ENCODE measurements at places on chromosomes 16 and 17.
A peak's percentile ranks its signal among the peaks of the same experiment; 100 is the strongest.

GRCh38 chr16:10558746-10559641 lies 21.4 kb downstream of the EMP2 start:
- peak; percentile 62 for DNase-seq

- DNase-seq = peak; percentile 49
These were observed 120.5 kb downstream of the SOCS1 start for GRCh38 chr16:11135464-11135973.

- no peak for DNase-seq
These were observed 37.8 kb downstream of the CACNG1 start for GRCh38 chr17:67082107-67082506.

DNA sequence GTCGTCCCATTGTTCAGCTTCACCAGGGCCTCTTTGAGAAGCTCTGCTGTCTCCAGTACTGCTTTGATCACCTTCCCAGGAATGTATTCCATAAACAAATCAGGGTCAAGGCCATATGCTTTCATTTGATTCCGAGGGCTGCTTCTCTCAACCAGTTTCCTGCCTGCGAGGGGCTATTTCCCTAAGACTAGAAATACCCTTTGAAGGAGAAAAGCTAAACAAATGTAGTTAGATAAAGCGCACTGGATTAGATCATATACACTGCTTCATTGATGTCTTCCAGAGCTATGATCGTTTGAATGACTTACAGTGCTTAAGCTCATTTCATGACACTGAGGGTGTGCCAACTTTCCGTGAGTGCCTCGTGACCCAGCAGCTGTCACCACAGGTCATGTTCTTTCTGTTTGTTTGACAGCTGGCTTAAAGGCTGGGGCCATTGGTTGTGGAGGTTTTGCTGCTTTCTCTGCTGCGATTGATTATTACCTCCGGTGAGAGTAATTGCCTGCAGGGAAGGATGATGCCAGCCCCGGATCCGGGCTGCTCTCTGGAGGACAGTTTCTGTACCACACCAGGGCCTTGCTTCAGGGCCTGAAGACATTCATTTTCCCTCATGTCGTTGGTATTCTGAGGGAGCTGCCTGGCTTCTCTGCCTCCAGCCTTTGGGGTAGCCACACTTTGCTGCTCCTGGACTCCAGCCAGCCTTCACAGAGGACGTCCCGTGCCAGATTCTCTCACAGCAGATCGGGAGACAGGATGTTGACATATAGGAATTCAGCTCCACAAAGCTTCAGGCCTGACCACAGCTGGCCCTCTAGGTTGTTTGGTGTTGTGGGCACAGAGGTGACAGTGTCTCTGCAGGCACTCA lies 3.9 kb downstream of the TIMM22 start:
- no peak for DNase-seq

DNA sequence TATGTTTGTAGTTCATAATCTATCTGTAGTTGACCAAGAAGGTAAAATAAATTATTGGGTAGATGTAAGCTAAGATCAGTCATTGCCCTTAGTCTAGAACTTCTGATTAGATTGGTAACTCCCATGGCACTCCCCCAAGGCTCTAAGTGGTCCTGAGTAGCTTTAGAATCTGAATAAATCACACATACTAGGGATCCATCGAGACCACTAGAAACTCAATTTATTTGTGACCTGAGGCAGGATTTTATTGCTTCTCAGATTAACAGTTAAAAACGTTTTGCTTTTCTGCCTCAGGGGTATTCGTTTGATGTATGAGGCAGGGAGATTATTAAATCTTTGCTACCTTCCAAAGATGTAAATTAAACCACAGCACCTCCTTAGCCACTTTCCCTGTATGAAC lies 24.9 kb downstream of the CMTR2 start:
- no peak for DNase-seq

DNA sequence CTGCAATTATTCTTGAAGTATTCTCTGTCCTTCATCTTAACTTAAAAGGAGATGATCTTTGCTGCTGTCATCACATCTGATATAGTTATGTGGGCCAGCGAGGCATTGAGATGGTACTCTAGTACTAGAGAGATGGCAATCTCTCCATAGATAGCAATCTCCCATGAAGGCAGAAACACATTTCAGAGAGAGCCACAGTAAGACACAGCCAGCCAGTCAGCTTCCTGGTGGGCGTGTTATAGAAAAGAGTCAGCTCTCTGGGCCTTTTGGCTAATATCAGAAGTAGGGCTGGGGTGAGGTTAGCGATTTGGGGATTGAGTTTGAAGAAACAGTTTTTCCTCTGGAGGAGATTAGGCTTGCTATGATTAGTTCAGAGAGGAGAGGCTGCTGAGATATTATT lies 22.6 kb upstream of the EFCAB13 start:
- DNase-seq = no peak

DNA sequence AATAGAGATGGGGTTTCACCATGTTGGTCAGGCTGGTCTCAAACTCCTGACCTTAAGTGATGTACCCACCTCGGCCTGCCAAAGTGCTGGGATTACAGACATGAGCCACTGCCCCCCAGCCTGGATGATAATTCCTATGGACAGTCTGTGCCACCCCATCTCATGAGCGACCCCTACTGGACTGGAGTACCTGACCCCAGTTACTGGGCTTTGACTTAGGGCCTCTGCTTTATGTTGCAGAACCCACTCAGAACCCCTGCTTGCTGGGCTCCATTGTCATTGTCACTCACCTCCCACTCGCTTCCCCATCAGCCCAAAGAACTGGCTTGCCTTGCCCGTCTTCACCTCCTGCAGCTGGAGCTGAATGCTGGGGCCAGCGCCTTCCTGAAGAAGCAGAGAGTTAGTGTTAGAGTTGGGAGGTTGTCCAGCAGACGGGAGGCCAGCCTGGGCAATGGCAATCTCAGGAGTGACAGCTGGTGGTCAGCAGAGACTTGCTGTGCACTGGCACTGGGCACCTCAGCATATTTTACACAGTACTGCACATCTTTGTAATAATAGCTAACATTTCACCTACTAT lies 4.0 kb downstream of the TAC4 start:
- peak; percentile 56 for DNase-seq

- DNase-seq = no peak
These were observed 37.2 kb upstream of the BCAR1 start for GRCh38 chr16:75288596-75289120.

DNA sequence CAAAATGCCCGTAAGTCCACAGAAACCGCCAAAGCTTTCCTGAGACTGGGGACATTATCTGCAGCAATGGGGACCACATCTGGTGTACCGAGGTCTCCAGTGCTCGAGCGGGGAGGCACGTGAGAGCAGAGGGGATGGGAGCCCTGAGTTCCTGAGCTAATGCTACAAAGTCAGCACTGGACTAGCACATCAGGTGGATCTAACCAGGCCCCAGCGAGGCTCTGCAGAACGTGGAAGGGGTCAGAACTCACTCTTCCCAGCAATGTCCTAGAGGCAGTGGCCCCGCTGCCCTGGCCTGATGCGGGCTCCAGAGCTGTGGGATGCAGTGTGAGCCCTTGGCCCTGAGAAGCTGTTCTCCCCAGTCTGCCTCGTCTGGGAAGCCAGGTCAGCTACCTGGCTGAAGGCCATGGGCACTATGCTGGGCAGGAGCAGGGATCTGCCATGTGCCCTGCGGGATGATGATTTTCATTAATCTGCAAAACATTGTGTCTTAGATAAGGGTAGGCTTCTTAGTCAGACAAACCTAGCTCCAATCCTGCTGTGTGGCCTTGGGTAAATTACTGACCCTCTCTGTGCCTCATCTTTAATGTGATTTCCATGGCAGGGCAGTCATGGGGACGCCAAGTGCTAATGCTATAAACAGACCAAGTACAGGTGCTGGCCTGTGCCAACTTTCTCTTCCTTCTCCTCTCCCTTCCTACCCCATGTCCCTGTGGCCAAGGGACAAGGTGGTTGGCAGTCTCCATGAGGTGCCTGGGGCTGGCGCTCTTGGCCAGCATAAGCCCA lies 40.1 kb upstream of the SLC38A10 start:
- DNase-seq = no peak

DNA sequence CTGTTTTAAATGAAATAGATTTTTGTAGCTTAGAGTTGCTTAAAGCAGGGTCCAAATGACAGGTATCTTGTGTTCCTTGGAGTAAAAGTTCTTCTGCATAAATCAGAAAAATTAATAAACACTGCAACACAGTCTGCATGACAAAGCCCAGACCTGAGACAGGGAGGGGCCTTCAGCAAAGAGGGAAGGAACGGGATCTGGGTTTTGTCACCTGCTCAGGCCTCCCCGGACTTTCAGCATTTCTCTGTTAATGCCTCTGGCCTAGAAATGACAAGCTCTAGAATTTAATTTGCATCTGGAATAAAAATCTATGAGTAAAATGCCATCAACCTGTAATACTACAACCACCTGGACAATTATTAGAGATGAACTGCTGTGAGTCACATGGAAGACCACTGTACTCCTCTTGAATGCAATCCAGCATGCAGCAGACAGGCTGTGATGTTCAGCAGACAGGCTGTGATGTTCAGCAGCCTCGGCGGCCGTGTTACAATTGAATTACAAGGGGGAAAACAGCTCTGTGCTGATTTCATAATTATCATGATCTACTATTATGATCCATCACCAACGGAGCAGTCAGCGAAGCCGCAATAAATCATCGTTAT lies 170.2 kb downstream of the TOX3 start:
- no peak for DNase-seq

DNA sequence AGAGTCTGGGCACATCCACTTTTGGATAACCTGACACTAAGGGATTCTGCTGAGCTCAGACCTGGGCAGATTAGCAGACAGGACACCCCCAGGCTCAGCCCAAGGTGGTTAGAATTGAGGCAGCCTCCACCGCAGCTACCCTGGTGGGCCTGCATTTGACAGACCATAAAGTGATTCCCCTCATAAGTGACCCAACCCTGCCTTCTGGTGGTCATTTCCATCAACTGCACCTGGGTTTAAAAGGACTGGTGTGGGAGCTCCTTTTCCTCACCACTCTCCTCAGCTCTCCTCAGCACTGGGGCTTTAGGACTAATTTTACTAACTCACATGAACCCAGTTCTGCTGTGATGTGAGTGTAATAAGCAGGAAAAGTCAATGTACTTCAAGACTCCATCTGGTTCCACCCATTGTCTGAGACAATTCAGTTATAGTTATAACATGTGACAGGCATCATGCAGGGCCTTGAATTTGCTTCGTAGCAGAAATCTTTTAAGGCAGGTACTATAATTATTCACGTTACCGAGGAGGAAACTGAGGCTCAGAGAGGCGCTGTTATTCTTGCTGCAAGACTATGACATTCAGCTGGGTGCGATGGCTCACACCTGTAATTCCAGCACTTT lies 42.5 kb downstream of the MYH3 start:
- peak; percentile 61 for DNase-seq

DNA sequence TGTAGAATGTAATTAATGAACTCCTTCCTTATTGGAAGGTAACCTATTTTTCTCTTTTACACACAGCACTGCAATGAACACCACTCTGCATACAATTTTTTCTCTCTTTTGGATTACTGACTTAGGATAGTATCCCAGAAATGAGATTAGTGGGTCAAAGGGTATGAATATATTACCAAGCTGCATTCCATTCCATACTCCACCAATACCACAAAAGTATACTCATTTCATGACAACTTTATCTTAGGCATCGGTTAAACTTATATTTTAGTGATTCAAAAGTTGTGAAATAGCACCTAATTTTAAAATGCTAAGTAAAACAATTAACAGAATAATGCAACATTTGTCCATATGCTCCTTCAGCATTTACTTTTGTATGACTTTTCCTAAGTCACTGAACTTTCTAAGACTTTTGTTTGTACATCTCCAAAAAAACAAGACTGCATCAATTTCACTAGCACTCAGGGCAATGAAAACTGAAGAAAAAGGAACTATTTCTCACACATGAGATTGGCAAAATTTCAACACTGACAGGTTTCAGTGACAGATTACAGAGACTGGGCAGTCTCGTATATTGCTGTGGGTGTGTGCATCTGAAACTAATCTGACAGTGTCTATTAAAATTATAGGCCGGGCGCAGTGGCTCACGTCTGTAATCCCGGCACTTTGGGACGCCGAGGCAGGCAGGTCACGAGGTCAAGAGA lies 32.1 kb downstream of the HELZ start:
- DNase-seq = peak; percentile 50

DNA sequence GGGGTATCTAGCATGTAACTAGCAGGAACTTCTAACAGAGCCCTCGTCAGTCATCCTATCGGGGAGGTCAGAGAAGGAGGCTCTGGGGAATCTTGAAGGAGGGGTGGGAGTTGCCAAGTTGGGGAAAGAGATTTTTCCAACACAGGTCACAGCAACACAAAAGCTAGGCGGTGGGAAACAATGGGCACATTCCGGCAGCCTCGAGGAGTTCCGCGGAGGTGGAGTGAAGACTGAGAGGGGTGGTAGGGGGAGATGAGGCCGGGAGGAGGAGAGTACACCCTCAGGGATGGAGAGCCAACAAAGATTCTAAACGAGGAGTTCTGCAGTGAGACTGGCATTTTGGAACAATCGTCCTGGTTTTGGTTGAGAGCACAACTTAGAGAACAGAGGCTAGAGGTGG lies 13.5 kb upstream of the CALB2 start:
- DNase-seq = no peak

DNA sequence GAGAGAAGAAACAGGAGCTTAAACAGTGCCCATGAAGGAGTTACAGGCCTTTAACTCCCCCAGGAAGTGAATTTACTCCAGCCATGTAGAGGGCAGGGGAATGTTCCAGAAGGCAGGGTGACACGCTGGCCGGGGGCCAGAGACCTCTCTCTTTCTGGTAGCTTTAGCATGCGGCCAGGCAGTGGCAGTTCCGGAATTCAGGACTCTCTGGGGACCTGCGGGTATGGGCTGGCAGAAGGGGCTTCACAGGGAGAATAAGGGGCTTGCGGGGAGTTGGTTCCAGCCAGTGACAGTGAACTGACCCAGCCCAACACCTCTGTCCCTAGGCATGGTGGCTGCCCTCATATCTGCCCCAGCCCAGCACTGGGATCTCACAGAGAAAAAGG lies 40.0 kb downstream of the MYH3 start:
- no peak for DNase-seq

- no peak for DNase-seq
These were observed 17.0 kb upstream of the UBTF start for GRCh38 chr17:44236444-44236991.

DNA sequence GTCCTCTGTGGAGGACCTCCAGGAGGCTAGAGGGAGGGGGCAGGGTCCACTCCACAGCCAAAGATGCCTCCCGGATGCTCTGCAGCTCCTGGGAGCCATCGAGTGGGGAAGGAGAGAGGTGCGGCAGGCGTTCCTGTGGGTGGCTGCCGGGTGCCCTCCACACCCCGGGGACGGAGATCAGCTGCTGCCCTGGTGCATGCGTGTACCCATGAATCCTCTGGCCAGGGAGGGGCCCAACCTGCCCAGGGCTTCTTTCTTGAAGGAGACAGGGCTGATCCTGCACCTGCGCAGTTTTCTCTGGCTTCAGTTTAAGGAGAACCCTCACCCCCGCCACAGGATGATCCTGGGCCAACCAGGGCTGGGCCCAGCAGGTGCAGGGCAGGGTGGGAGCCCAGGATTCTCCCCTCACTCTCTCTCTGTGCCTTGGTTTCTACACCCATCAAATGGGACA lies 33.5 kb upstream of the DOC2B start:
- DNase-seq = no peak

GRCh38 chr16:1308977-1309885 lies at the start of gene UBE2I:
Gene UBE2I, plus strand, starts transcription at chr16:1309636. Its CDS starts 4,395 bp downstream, at chr16:1314031.
- peak; percentile 93 for DNase-seq

Measured in PC-3 (cell line).